ENCODE measurements at places on chromosomes 12 and 14. TPM values are rescaled to one million over a fixed set of nuclear protein-coding genes. Genes with fewer than 3 reads are reported as not detected.

Gene RERGL
- total RNA-seq: 4.5 TPM

Gene IGFBP6
- 133 TPM for total RNA-seq

Gene PRKCH
- 90.2 TPM for total RNA-seq

Gene AQP6
- total RNA-seq: not detected

Gene PPP4R4
- total RNA-seq: 0.60 TPM

Gene ENO2
- 29.6 TPM for total RNA-seq

Gene OTOGL
- total RNA-seq: 0.57 TPM

Gene PTPRO
- 3.0 TPM for total RNA-seq

Gene WNK1
- 203 TPM for total RNA-seq

Gene STRN3
- 57.6 TPM for total RNA-seq

DNA sequence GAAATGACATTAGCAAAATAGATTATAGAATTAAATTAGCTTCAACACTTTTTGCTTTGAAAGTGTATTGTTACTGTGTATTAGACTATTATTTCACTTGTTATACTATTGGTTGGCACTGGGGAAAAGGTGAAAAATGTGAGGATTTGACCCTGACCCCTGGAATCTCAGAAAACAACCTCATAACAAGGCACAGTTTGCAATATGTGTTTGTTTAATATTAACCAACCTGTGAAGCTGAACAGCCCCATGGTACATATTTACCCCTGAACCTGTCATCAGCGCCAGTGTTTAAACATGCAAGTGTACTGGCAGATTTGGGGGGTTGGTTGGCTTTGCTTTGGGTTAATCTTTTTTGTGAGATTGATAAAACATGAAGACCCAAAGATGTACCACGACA, 11.7 kb downstream of the SLC38A4 start:
- no peak for DNase-seq

DNA sequence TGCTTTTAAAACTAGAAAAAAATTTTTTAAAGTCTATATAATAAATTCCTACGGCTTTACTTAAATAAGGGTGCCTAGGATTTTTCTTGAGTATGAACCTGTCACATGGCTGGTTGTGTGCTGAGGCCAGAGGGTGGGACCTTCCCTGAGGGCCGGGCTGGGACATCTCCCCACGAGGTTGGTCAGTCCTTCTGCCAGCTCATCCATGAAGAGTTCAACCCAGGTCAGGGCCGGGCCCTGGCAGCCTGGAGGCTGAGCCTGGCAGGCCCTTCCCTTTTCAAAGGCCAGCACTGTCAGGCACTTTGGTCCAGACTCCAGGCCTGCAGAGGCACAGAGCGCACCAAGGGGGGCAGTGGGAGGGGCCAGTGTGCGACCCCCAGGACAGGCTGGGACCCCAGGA, 31.7 kb downstream of the TNFAIP2 start:
- no peak for DNase-seq

- DNase-seq: no peak
Observed at GRCh38 chr14:68282479-68283377, 463.1 kb downstream of the RAD51B start.

DNA sequence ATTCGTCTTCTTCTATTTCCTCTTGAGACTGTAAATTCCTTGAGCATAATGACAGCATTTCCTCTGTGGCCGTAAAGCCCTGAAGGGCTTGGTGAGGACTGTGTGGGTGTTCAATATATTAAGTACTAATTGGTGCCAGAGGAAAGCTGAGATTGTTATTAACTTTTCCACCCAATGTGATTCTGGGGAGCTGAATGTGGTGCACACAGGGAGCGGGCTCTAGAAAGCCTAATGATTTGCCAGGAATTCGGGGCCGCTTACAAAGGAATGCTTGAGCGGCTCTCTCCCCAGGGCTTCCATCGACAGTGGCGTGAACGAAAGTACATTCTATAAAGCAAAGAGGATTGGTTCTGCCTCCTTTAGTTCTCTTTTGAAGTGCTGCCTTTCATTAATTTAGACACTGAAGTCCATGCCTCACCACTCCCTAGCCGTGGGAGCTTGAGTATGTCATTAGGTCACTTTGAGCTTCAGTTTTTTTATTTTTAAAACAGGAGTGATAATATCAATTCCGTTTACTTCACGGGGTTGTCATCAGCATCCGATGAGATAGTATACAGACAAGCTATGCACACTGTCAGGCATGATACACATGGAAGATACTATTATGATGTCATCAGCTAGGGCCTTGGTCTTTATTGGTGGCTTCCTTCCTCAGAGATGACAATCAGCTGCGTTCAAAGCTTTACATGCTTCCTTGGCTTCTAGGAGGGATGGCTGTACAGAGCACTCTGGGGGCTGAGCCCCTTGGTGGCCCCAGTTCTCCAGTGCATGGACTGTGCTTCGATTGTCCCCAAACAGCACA, 11.0 kb upstream of the GSG1 start:
- DNase-seq: no peak

- DNase-seq: no peak
Observed at GRCh38 chr12:49633703-49634345, 10.5 kb downstream of the PRPF40B start.

GRCh38 chr12:85036733-85037132, 582 bp downstream of the LRRIQ1 start:
- no peak for DNase-seq

GRCh38 chr14:89639687-89640086, 222.7 kb upstream of the FOXN3 start:
- no peak for DNase-seq

GRCh38 chr12:108080363-108080762, 48.7 kb upstream of the WSCD2 start:
- no peak for DNase-seq

DNA sequence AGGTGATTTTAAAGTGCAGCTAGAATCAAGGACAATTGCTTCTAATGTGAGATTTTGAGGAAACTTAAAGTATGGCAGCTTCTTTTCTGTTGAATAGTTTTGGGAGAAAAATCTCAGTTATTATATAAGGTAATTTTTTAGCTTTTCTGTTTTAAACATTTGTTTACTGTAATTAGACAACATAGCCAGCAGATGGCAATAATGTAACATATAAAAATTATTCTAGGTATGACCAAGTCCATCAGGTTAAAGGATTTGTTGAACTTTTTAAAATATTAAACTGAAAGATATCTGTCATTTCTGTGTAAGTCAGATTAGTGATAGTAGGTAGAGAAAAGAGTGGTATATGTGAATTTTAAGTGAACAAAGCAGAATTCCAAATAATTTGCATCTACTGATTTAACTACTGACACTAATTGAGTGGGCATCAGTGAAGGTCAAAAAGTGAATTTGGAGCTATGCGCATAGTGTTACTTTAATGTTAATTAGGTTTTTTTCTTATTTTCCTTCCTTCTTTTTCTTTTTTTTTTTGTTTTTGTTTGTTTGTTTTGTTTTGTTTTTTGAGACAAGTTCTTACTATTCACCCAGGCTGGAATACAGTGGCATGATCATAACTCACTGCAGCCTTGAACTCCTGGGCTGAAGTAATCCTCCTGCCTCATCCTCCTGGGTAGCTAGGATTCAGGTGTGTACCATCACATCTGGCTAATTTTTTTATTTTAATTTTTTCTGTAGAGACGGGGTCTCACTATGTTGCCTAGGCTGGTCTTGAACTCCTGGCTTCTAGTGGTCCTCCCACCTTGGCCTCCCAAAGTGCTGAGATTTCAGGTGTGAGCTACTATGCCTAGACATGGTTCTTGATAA, 18.6 kb downstream of the PRORP start:
- DNase-seq: no peak

- DNase-seq: no peak
Observed at GRCh38 chr12:83818881-83819280, 1093.7 kb downstream of the SLC6A15 start.

DNA sequence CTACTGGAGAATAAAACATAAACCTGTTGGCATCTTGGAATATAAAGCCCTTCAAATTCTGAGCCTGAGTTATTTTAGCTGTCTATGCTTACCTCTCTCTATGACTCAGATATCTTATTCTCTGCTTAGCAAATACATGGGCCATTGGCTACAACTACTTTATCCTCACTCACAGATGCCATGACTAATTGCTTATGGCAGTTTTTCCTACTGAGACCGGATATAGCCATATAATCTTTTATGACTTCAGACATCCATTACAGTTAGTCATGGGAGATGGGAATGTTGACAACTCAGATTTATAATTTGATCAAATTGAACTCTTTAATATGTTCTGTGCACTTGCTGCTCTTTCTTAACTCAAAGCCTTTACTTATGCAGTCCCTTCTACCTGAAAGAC, 502.4 kb upstream of the ATP2B1 start:
- DNase-seq: no peak

DNA sequence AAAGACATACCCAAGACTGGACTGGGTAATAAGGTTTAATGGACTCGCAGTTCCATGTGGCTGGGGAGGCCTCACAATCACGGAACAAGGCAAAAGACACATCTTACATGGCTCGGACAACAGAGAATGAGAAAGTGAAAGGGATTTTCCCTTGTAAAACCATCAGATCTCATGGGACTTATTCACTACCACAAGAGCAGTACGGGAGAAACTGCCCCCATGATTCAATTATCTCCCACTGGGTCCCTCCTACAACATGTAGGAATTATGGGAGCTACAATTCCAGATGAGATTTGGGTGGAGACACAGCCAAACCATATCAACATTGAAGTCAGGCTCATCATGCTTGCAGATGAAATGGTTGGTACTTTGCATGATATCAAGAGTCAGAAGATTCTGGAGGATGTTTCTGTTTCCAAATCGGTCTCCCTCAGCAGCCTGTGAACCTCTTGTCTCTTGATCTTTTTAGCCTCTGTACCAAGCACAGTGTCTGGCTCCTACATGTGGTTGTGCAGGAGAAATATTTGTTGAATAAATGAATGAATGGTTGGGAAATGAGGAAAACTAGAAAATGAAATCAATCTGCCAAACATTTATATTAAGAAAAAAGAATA, 98.6 kb downstream of the VRK1 start:
- no peak for DNase-seq

DNA sequence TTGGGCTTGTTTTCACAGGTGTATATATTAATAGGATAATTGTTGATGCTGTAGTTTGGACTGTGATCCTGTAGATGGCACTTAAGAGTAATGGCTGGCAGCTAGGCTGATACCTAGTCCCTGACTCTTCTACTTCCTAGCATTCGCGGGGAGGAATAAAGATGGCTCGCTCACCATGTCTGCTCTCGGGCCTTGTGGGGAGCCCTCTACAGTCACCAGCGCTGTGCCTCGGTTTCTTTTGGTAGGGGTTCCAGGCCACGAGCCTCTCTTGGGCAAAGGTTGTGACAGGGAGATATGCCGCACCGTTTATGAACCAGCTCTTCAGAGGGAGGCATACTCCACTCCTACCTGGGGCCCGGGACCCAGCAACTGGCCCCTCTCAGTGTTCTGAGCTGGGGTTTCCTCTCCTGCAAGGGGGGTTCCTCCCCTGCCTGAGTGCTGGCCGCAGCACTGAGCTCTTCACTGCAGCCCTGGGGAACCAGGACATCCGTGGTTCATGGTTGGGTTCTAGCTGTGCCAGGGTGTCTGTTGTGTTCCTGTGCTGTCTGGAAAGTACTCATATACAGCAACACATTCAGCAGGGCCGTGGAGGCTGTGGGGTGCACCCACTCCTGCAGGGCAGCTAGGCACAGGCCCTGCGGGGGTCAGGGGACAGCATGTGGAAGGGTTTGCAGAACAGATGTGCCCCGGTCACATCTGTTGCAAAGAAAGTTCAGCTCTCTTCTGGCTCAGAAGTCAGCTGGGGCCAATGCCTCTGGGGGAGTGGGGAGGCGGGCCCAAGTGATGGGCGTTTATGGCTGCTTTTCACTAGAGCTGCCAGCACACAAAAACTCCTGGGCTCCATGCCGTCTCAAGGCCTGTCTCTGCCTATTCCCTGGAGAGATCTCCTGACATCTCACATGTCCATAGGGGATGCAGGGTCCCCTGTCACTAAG, 147.9 kb downstream of the PPFIA2 start:
- DNase-seq: no peak

DNA sequence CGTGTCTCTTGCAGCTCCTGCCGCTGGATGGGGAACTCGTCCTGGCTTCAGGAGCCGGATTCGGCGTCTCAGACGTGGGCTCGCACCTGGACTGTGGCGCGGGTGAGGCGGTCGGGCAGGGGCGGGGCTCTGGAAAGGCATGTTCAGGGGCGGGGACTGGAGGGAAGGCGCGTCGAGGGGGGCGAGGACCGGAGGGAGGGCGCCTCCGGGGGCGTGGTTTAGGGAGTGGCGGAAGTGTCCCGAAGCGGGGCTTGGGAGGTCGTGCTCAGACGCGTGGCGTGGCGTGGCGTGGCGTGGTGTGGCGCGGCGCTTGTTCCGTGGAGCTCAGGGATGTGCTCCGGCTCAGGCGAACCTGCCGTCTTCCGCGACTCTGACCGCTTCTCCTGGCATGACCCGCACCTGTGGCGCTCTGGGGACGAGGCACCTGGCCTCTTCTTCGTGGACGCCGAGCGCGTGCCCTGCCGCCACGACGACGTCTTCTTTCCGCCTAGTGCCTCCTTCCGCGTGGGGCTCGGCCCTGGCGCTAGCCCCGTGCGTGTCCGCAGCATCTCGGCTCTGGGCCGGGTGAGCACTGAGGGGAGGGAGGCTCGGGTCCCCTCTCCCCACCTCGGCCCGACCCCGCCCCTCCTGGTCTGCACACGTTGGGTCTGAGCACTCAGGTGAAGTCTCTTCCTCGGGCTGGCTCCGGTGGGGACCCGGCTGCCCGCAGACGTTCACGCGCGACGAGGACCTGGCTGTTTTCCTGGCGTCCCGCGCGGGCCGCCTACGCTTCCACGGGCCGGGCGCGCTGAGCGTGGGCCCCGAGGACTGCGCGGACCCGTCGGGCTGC, 6.2 kb downstream of the AMN start:
- peak; percentile 88 for DNase-seq

- no peak for DNase-seq
Observed at GRCh38 chr12:5691943-5692342, 253.1 kb downstream of the ANO2 start.

DNA sequence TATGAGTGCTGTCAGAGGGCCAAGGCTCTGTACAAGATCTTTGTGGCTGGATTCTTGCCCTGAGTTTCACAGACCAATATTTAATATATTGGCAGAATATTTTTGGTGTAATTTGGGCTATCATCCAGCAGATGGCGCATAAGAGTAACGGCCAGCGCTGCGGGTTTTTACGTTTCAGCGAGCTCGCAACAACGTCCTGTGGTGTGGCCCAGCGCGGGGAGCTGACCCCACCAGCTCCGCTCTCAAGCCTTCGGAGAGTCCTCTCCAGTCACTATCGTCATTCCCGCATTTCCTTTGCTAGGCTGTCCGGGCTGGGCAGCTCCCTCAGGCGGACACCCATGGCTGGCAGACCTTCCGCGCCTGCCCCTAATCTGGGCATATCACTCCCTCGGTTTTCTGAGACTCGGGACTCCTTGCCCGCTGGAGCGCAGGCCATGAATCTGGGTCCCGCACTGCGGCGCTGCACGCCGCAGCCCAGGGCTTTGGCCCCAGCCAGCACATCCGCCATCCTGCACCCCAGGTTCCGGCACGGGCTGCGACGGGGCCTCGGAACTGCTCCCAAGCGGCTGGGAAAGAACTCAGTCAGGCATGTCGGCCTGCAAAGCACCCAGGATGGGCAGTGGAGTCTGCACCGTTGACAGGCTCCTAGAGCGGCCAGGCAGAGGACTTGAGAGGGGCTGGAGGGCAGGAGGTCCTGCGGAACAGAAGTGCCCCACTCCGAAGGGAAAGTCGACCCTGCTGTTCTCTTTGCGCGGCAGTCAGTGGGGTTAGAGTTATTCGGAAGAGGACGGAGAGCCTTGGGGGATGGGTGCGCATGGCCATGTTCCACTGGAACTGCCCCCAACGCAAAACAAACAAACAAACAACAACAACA, 18.4 kb downstream of the OLR1 start:
- peak; percentile 71 for DNase-seq

GRCh38 chr14:74018174-74018585, 908 bp downstream of the ENTPD5 start:
- no peak for DNase-seq
